ENCODE measurements at places on chromosomes 6 and 20.

- DNase-seq = no peak
Measured at GRCh38 chr6:145453376-145453775, 281.9 kb downstream of the EPM2A start.

DNA sequence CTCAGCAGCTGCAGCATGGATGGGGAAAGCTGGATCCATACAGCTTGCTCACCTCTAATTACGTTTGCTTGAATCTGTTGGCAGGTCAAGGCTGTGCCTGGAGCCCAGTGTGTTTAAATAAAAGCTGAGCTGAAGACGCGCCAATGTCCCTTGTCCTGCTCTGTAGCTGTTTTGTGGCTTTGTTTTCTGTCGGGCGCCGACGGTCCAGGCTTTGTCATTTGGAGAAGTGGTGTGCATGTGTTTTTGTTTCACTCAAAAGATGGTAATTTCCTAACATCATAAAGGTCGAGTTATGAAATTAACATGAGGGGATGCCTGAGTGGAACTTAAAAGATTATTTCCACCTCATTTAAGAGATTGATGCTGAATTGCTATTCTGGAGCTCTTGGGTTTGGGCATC is 107.6 kb downstream of the SLC24A3 start:
- no peak for DNase-seq

- DNase-seq = no peak
Measured at GRCh38 chr6:32558426-32559057, 28.5 kb upstream of the HLA-DRB5 start.

GRCh38 chr6:81088145-81088544 is 664.3 kb downstream of the TENT5A start:
- DNase-seq = no peak

DNA sequence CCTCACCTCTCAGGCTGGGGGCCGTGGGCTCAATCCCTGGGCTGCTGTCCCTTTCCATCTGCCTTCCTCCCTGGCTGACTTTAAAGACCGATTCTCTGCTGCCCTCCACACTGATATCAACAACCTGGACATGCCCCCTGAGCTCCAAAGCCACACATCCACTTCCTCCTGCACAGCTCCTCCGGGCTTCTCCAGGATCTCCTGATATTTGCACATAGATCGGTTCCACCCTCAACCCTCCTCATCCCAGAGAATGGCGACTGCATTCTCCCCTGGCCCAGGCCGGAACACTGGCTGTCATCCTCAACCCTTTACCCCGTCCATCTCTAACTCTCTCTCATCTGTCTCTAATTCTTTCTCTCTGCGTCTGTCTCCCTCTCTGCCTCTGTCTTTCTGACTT is 21.0 kb upstream of the NOL4L start:
- DNase-seq = no peak

GRCh38 chr6:126526996-126527606 is 187.2 kb downstream of the CENPW start:
- DNase-seq = no peak

DNA sequence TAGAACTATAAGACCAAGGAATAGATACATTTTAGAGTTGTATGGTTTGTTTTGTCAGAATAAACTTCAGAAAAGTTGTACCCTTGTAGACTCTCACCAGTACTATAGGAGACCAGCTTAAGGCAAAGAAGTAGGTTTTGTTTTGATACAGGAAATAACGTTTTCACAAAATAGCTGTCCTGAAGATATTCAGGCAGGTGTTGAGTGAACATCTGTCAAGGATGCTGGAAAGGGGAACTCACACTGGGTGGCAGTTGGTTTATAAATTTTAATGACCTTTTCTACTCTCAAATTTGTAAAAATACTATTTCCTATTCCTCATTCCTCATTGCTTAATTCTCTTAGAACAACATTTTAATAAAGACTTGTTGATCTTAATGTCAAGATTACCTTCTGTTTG is 174.0 kb upstream of the MAN1A1 start:
- no peak for DNase-seq

DNA sequence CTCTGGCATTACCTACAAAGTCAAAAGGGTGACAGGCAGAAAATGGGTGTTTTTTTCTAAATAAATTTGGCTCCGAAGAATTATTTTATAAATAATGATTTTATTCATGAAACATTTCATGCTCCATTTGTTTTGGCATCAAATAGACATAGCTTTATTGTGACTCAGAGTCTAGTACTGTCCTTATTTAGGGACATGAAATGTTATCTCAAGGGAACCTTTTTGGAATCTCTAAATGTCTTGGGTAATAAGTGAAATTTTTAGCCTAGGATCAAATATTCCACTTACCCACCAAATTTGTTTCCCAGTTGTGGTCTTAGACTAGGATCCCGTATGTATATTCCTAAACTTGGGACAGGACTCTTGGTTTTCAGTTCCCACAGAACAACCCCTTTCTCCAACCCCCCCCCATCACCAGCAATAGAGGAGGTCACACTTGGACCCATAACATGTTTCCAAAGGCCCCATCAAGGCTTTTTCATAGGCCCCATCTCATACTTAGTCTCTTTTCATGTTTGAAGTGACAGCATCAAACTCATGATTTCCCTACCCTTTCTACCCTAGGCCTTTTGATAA is 81.8 kb downstream of the JAG1 start:
- no peak for DNase-seq

GRCh38 chr6:33826537-33826936 is 22.7 kb upstream of the MLN start:
- no peak for DNase-seq

GRCh38 chr6:72406517-72406916 is 215.3 kb upstream of the KCNQ5 start:
- DNase-seq = no peak

DNA sequence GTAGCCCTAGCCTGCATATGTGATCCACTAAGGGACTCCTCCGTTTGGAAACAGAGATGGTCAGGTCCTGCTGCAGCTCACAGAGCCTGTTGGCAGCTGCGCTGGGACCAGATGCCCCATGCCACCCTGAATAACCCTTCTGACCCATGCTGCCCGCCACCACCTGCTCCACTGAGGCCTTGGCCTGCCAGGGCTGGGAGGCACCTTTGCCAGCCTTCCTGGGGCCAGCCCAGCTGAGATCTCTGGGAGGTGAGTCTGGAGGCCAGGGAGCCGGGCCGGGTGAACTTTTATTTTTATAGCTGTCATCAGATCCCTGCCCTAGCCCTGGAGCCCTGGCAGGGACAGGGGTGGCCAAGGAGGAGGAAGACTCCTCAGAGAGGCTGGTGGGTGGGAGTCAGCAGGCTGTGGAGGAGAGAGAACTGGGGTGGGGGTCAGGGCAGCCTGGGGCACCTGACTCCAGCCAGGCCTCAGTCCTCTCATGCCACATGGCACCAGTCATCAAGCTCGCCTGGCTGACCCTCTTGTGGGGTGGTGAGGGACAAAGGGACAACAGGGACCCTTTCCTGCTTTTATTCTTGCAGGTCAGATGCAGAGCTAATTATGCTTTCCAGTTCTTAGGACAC is 10.0 kb downstream of the CEBPB start:
- DNase-seq = no peak

- no peak for DNase-seq
Measured at GRCh38 chr6:98827295-98828159, 6.8 kb upstream of the POU3F2 start.

- DNase-seq = no peak
Measured at GRCh38 chr6:7920425-7920824, 9.8 kb upstream of the TXNDC5 start.

DNA sequence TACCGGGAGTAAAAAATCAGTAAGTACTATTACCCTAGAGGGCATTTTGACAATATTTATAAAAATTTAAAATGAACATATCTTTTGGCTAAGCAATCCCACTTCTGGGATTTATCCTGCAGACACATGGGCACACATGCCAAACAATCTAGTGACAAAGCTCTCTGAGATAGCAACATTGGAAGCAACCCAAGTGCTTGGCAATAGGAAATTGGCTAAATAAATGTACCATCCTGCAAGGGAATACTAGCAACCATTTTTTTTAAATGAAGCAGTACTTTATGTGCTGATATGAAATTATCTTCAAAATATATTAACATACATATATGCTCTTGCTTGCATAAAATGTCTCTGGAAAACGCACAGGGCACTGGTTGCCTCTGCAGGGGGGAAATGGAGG is 133.8 kb downstream of the SNX5 start:
- no peak for DNase-seq

DNA sequence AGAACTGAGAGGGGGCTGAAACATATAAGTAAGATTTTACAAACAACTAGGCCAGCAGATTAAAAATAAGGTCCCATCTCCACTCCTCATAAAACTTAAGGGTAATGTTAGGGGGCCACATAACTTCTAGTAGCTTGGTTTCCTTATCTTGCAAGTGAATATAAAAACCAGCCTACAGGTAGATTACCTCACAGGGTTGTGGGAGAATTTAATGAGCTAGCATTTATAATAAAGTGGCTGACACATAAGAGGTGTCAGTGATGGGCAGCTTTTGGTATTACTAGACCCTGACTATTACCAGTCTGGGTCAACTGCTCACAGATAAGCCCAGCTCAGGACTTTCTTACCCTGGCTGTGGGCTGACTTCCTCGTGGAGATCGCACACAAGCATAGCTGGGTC is 9.2 kb upstream of the PPP1R14C start:
- no peak for DNase-seq

GRCh38 chr6:22248513-22249308 is 48.1 kb downstream of the PRL start:
- no peak for DNase-seq

GRCh38 chr6:89239338-89239737 is 22.2 kb upstream of the GABRR1 start:
- DNase-seq = peak; percentile 23

DNA sequence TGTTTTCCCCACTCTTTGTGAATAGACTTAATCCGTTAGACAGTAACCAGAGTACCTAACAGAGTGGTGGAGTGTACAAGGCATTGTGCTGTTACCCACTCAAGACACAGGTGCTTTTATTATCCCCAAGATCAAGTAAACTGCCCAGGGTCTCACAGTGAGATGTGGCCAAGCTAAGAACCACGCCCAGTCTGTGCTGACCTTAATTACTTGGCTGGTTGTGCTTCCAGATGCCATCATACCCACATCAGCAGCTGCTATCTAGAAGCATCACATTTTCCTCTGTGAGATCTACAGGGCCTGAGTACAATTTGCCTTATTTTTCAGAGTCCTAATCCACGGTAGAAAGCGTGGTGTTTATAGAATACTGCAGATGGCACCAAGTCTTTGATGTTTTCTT is 70.3 kb downstream of the GFRA4 start:
- DNase-seq = no peak

DNA sequence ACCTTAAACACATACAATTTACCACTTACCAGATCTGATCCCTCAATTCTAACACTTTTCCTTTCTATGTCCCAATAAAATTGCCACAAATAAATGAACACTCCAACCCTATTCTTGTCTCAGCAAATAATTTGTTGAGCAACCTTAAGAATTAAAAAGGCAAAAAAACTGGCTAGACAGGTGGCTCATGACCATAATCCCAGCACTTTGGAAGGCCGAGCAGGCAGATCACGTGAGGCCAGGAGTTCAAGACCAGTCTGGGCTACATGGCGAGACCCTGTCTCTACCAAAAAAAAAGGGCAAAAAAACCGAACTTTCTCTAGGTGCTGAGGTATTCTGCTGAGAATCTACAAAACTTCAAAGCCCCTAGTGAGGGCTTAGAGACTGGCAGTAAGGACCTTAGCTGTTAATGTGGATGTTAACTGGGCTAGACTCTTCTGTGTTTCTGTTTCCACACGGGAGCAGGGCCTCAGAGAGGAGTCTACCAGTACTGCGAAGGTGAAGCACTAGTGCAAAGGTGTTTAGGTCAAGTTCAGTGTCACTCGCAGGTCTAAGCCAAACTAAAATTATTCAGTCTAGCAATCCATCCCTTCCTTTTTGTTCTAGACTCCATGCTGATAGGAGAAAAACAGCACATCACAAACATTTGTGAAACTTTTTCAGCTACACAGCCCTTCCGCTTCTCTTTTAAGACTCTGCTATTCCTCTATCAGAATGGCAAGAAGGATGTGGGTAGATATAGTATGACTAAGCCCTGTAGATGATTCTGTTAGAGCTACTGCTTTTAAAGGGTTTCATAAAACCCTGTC is 2.6 kb downstream of the FASTKD5 start:
- DNase-seq = no peak

- no peak for DNase-seq
Measured at GRCh38 chr20:58918621-58919020, 62.4 kb upstream of the NELFCD start.

- DNase-seq = no peak
Measured at GRCh38 chr6:110609101-110609500, 132.7 kb upstream of the SLC22A16 start.
